ENCODE measurements at places on chromosomes 7 and 10. TPM values are rescaled to one million over a fixed set of nuclear protein-coding genes. Genes with fewer than 3 reads are reported as not detected.

DNA sequence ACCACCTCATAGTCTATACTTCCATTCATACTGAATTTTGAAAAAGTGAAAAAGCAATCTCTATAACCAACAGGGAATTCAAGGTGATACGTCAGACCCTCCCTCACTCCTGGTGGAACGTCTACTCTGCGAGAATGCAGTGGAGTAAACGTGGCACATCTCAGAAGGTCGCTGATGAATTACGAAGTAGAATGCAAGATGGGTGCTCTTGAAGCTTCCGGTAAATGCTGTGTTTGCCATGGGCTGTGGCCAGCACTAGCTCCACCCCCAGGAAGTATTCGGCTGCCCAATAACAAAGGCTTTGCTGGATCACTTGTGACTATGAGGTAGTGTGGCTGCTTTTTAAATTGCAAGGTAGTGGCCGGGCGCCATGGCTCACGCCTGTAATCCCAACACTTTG is 226.0 kb downstream of the PRPF18 start:
- H3K4me1 ChIP-seq = peaks cover 15% of the 10 kb centered on the region
- no peak for DNase-seq
- H3K4me3 ChIP-seq = no peak overlapping the region
- peaks cover 2% of the 10 kb centered on the region for H3K36me3 ChIP-seq

DNA sequence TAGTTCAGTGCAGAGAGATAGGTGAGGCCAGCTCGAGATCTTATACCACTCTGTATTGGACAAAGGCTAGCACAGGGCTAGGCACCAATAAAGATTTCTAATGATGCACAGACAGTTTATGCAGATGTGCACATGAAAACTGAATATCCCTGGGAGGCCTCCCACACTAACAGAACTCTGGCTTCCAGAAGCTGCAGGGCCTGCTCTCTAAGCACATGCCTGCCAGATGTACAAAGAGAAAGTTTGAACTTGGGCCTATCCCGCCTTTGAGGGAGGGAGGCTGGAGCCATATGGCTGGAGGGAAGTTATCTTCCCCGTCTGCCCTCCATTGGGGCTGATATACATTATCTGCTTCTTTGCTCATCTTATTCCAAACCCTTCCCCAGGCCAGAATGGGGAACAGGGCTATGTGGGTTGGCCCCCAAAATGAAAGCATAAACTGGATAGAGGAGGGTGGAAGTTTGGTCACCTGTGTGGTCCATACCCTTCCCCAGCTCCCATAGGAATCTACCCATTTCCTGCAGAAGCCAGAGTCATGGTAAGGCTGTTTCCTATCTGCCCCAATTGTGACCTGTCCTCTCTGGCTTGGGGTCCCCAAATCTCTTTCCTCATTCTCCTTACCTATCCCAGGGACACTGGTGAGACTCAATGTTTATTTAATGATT is 3.8 kb downstream of the KAZALD1 start:
- H3K27me3 ChIP-seq = peaks cover 56% of the 10 kb centered on the region
- H3K4me1 ChIP-seq = peaks cover 7% of the 10 kb centered on the region
- no peak overlapping the region for H3K4me3 ChIP-seq
- no peaks in the 10 kb centered on the region for H3K36me3 ChIP-seq
- DNase-seq = no peak
- H3K27ac ChIP-seq = no peak overlapping the region

GRCh38 chr10:89129911-89130310 is 77.2 kb downstream of the CH25H start:
- peaks cover 8% of the 10 kb centered on the region for H3K27me3 ChIP-seq
- no peaks in the 10 kb centered on the region for H3K36me3 ChIP-seq
- H3K4me1 ChIP-seq = no peaks in the 10 kb centered on the region
- H3K27ac ChIP-seq = no peak overlapping the region

- no peak for DNase-seq
- H3K36me3 ChIP-seq = no peaks in the 10 kb centered on the region
- no peaks in the 10 kb centered on the region for H3K4me1 ChIP-seq
- no peaks in the 10 kb centered on the region for H3K27me3 ChIP-seq
Measured at GRCh38 chr10:109343293-109343692, 580.0 kb downstream of the XPNPEP1 start.

GRCh38 chr10:26909753-26910152 is 49.0 kb upstream of the ABI1 start:
- H3K4me1 ChIP-seq = peaks cover 8% of the 10 kb centered on the region
- DNase-seq = no peak
- H3K4me3 ChIP-seq = no peak overlapping the region
- H3K27me3 ChIP-seq = no peaks in the 10 kb centered on the region
- H3K36me3 ChIP-seq = no peaks in the 10 kb centered on the region
- H3K27ac ChIP-seq = no peak overlapping the region

GRCh38 chr7:11615174-11615573 is 216.8 kb downstream of the THSD7A start:
- H3K27ac ChIP-seq = no peak overlapping the region
- H3K4me3 ChIP-seq = no peak overlapping the region
- DNase-seq = no peak
- no peaks in the 10 kb centered on the region for H3K36me3 ChIP-seq

GRCh38 chr10:822661-823367 is 108.7 kb downstream of the LARP4B start:
- H3K27me3 ChIP-seq = no peaks in the 10 kb centered on the region
- DNase-seq = no peak
- no peaks in the 10 kb centered on the region for H3K4me1 ChIP-seq

GRCh38 chr10:12971001-12971788 is 30.3 kb downstream of the CCDC3 start:
- H3K4me3 ChIP-seq = no peak overlapping the region
- H3K27me3 ChIP-seq = peaks cover 12% of the 10 kb centered on the region
- peaks cover 1% of the 10 kb centered on the region for H3K4me1 ChIP-seq
- H3K36me3 ChIP-seq = no peaks in the 10 kb centered on the region
- DNase-seq = no peak
- no peak overlapping the region for H3K27ac ChIP-seq

- H3K27ac ChIP-seq = no peak overlapping the region
- H3K27me3 ChIP-seq = no peaks in the 10 kb centered on the region
- no peak overlapping the region for H3K4me3 ChIP-seq
- no peaks in the 10 kb centered on the region for H3K4me1 ChIP-seq
- DNase-seq = no peak
Measured at GRCh38 chr7:3987426-3987927, 686.4 kb downstream of the SDK1 start.

GRCh38 chr7:28348636-28349035 is 63.7 kb upstream of the CREB5 start:
- no peak overlapping the region for H3K27ac ChIP-seq
- no peak overlapping the region for H3K4me3 ChIP-seq
- no peaks in the 10 kb centered on the region for H3K36me3 ChIP-seq
- DNase-seq = no peak
- H3K27me3 ChIP-seq = peaks cover 15% of the 10 kb centered on the region

GRCh38 chr7:40356312-40356711 is 221.5 kb downstream of the SUGCT start:
- H3K4me3 ChIP-seq = no peak overlapping the region
- no peaks in the 10 kb centered on the region for H3K36me3 ChIP-seq
- no peak overlapping the region for H3K27ac ChIP-seq
- no peak for DNase-seq
- no peaks in the 10 kb centered on the region for H3K4me1 ChIP-seq
- H3K27me3 ChIP-seq = no peaks in the 10 kb centered on the region

- no peaks in the 10 kb centered on the region for H3K27me3 ChIP-seq
- no peak for DNase-seq
- no peak overlapping the region for H3K27ac ChIP-seq
- H3K4me3 ChIP-seq = no peak overlapping the region
- H3K36me3 ChIP-seq = peaks cover 1% of the 10 kb centered on the region
Measured at GRCh38 chr7:50217821-50218281, 86.7 kb upstream of the IKZF1 start.

GRCh38 chr10:324593-324992 is 189.3 kb downstream of the ZMYND11 start:
- H3K27ac ChIP-seq = no peak overlapping the region
- peaks cover 23% of the 10 kb centered on the region for H3K36me3 ChIP-seq
- no peaks in the 10 kb centered on the region for H3K27me3 ChIP-seq
- H3K4me1 ChIP-seq = peaks cover 4% of the 10 kb centered on the region
- DNase-seq = no peak

GRCh38 chr10:36224431-36224985 is 582.4 kb upstream of the FZD8 start:
- no peak overlapping the region for H3K4me3 ChIP-seq
- peaks cover 4% of the 10 kb centered on the region for H3K27me3 ChIP-seq
- no peak for DNase-seq
- H3K4me1 ChIP-seq = peaks cover 3% of the 10 kb centered on the region

DNA sequence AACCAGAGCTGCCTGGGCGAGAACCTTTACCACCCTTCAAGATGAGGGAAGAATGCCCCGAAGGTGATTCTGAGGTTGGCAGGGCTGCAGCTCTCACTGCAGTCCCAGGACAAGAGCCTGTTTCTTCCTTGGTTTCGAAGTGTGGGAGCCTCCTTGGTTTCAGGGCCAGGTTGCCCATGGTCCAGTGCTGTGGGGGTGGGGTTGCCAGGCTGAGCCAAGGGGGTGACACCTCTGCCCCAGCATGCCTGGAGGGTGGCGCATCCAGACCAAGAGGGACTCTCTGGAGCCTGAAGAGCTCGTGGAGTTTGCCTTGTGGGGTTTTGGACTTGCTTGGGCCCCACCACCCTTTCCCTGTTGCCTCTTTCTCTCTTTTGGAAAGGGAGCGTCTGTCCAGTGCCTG is 41.3 kb downstream of the WDR37 start:
- peaks cover 2% of the 10 kb centered on the region for H3K4me1 ChIP-seq
- H3K27me3 ChIP-seq = no peaks in the 10 kb centered on the region
- DNase-seq = no peak
- no peak overlapping the region for H3K27ac ChIP-seq
- peaks cover 11% of the 10 kb centered on the region for H3K36me3 ChIP-seq

DNA sequence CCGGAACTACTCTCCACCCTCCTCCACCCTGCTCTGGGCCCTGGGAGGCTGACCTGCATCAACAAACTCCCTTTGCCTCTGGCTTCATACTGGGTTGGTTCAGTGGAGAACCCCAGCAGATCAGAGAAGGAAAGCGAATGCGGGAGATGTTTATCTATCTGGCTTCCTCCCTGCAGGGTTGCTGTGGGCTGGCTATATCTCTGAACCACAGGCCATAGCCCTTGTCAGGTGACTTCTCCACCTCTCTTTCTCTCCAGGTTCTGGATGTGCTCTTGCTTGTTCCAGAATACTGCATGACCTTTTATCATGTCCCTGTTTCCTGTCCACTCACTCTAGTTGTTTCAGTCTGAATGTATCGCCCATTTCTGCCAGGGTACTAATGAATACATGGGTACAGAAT is 51.7 kb upstream of the IFRD1 start:
- no peak for DNase-seq
- no peaks in the 10 kb centered on the region for H3K36me3 ChIP-seq
- H3K4me3 ChIP-seq = no peak overlapping the region

- H3K36me3 ChIP-seq = no peaks in the 10 kb centered on the region
- H3K27me3 ChIP-seq = peaks cover 2% of the 10 kb centered on the region
- peaks cover 10% of the 10 kb centered on the region for H3K4me1 ChIP-seq
- DNase-seq = no peak
Measured at GRCh38 chr7:123211545-123211944, 11.8 kb upstream of the SLC13A1 start.

DNA sequence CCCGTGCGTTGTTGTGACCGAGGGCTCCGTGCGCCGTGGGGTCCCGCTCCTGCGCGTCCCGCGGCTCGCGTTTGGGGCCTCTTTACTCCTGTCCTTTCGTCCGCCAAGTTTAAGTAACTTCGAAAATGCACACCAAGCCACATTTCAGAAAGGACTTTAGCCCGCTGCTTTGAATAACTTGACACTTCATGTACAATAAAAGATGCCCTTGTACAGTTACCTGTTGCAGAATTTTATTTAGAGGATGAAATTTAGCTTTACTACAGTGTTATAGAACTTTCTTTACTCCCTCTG is 459 bp downstream of the SUGCT start:
- H3K36me3 ChIP-seq = peaks cover 1% of the 10 kb centered on the region
- H3K4me3 ChIP-seq = peak overlapping the region; percentile 81
- peak overlapping the region; percentile 24 for H3K27ac ChIP-seq
- no peak for DNase-seq
- peaks cover 11% of the 10 kb centered on the region for H3K4me1 ChIP-seq
- no peaks in the 10 kb centered on the region for H3K27me3 ChIP-seq

- H3K4me1 ChIP-seq = peaks cover 39% of the 10 kb centered on the region
- peaks cover 3% of the 10 kb centered on the region for H3K36me3 ChIP-seq
- H3K4me3 ChIP-seq = peak overlapping the region; percentile 92
Measured at GRCh38 chr10:929960-930624, 1.4 kb downstream of the LARP4B start.

GRCh38 chr10:21203473-21204107 is 306.5 kb upstream of the NEBL start:
- no peak for DNase-seq
- H3K27me3 ChIP-seq = no peaks in the 10 kb centered on the region
- no peak overlapping the region for H3K27ac ChIP-seq
- no peak overlapping the region for H3K4me3 ChIP-seq
- H3K36me3 ChIP-seq = peaks cover 2% of the 10 kb centered on the region

GRCh38 chr7:157898261-157898660 is 561.5 kb downstream of the DNAJB6 start:
- no peaks in the 10 kb centered on the region for H3K4me1 ChIP-seq
- DNase-seq = no peak
- H3K4me3 ChIP-seq = no peak overlapping the region
- H3K27ac ChIP-seq = no peak overlapping the region
- no peaks in the 10 kb centered on the region for H3K36me3 ChIP-seq

- H3K27ac ChIP-seq = no peak overlapping the region
- DNase-seq = no peak
- H3K4me1 ChIP-seq = no peaks in the 10 kb centered on the region
- no peaks in the 10 kb centered on the region for H3K36me3 ChIP-seq
Measured at GRCh38 chr10:127945341-127945758, 38.4 kb downstream of the PTPRE start.

- no peak overlapping the region for H3K27ac ChIP-seq
- H3K36me3 ChIP-seq = no peaks in the 10 kb centered on the region
- DNase-seq = no peak
Measured at GRCh38 chr7:48681006-48681405, 243.3 kb upstream of the CDC14C start.

GRCh38 chr10:34098821-34099567 is 716.1 kb downstream of the PARD3 start:
- H3K27me3 ChIP-seq = no peaks in the 10 kb centered on the region
- no peak overlapping the region for H3K27ac ChIP-seq
- no peak for DNase-seq
- no peak overlapping the region for H3K4me3 ChIP-seq
- H3K4me1 ChIP-seq = peaks cover 2% of the 10 kb centered on the region

- no peak overlapping the region for H3K4me3 ChIP-seq
- DNase-seq = no peak
- no peaks in the 10 kb centered on the region for H3K27me3 ChIP-seq
Measured at GRCh38 chr10:131787961-131788360, 112.8 kb upstream of the PPP2R2D start.

GRCh38 chr7:81957517-81957916 is 187.7 kb upstream of the HGF start:
- no peak overlapping the region for H3K27ac ChIP-seq
- H3K27me3 ChIP-seq = no peaks in the 10 kb centered on the region
- no peak overlapping the region for H3K4me3 ChIP-seq
- peaks cover 2% of the 10 kb centered on the region for H3K4me1 ChIP-seq
- DNase-seq = no peak
- H3K36me3 ChIP-seq = no peaks in the 10 kb centered on the region

- H3K36me3 ChIP-seq = no peaks in the 10 kb centered on the region
- DNase-seq = no peak
- H3K27ac ChIP-seq = no peak overlapping the region
Measured at GRCh38 chr10:89280508-89280907, 21.3 kb upstream of the IFIT2 start.

ANKMY2 gene
- total RNA-seq = 26.5 TPM

VWA2 gene
- total RNA-seq = 12.1 TPM

SYNPO2L gene
- 0.07 TPM for total RNA-seq

MKI67 gene
- total RNA-seq = 48.8 TPM

HEPACAM2 gene
- 27.4 TPM for total RNA-seq

CCZ1 gene
- 103 TPM for total RNA-seq

ACHE gene
- total RNA-seq = 5.1 TPM

PLXDC2 gene
- total RNA-seq = 38.5 TPM

DNAJC12 gene
- 5.9 TPM for total RNA-seq

WIPF3 gene
- total RNA-seq = 9.5 TPM
